PC-3 (cell line): ENCODE measurements at places on chromosomes 5 and 9. TPM values are rescaled to one million over a fixed set of nuclear protein-coding genes. Genes with fewer than 3 reads are reported as not detected.

DNA sequence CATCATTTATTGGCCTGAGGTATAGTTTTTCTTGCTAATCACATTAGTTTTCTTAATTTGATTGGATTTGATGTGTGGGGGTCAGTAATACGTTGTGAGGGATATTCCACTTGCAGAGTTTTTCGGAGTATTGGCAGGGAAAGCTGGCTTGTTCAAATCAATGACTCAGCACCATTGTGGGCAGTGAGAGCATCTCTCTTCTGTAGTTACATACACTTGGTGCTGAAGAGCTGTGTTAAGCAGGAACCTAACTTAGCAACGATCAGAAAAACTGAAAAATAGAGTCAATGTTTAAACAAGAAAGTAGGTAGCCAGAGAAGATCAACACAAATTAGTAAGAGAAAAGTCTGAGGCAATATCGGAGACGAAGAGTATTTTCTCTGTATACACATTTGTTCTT is 344.6 kb upstream of the EDIL3 start:
- no peak for DNase-seq
- H3K4me3 ChIP-seq, result no peak overlapping the region
- H3K27ac ChIP-seq, result no peak overlapping the region

DNA sequence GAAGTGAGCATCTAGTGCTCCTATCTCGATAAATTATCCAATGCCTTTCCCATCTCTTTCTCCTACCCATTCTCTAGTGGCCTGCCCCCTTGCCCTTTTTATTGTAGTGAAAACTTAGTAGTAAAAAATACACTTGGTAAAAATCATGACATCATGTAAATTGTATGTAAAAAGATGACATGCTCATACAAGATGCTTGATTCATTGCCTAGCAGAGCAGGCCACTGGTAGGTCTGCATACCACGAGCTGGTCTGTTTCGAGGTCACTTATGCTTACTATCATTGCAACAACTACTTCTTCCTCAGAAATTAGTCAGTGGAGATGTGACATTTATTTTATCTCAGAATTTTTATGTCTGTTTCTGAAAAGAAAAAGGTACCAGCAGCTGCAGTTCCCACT is 177.3 kb downstream of the C9orf152 start:
- no peak overlapping the region for H3K4me3 ChIP-seq
- H3K27me3 ChIP-seq, result no peaks in the 10 kb centered on the region
- no peak overlapping the region for H3K27ac ChIP-seq
- DNase-seq, result no peak
- H3K36me3 ChIP-seq, result no peaks in the 10 kb centered on the region
- peaks cover 24% of the 10 kb centered on the region for H3K4me1 ChIP-seq

- H3K4me3 ChIP-seq, result no peak overlapping the region
- H3K27ac ChIP-seq, result no peak overlapping the region
- H3K4me1 ChIP-seq, result peaks cover 36% of the 10 kb centered on the region
- no peaks in the 10 kb centered on the region for H3K27me3 ChIP-seq
- DNase-seq, result no peak
Observed at GRCh38 chr5:115577329-115577728, 24.9 kb downstream of the TICAM2 start.

- no peak overlapping the region for H3K27ac ChIP-seq
- no peaks in the 10 kb centered on the region for H3K36me3 ChIP-seq
- H3K4me1 ChIP-seq, result peaks cover 47% of the 10 kb centered on the region
- no peak for DNase-seq
Observed at GRCh38 chr5:57843059-57843367, 360.4 kb upstream of the ACTBL2 start.

DNA sequence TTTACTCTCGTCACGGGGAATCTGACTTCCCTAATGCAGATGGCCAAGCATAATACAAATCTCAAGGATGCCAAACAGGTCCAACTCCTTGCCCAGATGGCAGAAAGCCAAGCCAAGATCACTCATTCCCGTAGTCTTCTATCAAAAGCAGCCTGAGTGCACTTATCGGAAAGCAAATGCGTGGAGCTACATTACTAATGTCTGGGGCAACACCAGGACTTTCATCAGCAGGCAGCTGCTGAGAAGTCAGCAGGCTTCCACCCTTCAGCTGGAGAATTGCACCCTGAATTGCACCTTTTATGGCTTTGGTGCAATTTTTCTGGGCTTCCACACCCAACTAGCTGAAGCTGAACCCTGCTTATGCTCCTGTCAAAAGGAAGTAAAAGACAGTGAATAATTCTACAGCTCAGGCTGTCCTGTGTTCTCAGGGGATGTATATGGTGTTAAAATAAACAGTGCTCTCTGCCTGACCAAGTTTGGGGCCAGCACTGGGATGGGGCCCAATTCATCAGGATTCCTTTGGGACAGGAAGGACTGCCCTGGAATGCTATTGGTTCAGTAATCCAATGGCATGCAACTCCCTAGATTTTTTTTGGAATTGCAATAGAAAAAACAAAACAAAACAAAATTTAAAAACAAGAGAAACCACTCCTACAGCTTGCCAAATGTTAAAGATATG is 92.6 kb downstream of the DPYSL3 start:
- no peaks in the 10 kb centered on the region for H3K27me3 ChIP-seq
- DNase-seq, result peak; percentile 33
- no peak overlapping the region for H3K27ac ChIP-seq
- H3K4me3 ChIP-seq, result no peak overlapping the region
- H3K4me1 ChIP-seq, result no peaks in the 10 kb centered on the region

GRCh38 chr5:81542242-81542641 is 148.3 kb upstream of the ACOT12 start:
- no peaks in the 10 kb centered on the region for H3K36me3 ChIP-seq
- no peak overlapping the region for H3K27ac ChIP-seq
- H3K27me3 ChIP-seq, result no peaks in the 10 kb centered on the region

DNA sequence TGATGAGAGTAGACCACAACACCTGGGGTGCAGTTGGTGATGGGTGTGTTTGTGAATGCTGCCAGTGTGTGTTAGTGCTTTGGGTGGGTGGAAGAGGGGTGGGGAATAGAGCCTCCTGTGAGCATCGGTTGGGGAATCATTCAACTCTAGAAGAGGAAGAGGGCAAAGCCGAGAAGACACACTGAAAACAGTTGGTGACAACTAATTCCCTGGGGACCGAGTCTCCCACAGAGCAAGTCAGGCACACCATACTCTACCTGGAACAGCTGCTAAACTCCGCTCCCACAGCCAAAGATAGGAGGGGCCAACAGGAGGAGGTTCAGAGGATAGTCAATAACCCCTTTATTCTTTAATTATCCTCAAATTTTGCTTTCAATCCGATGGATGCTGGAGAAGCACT is 1.6 kb upstream of the ARHGEF39 start:
- no peaks in the 10 kb centered on the region for H3K27me3 ChIP-seq
- 0 out of 2 replicates have a peak, but pooled peaks cover 5% of the 10 kb centered on the region for H3K36me3 ChIP-seq
- no peak overlapping the region for H3K27ac ChIP-seq
- no peak for DNase-seq
- peaks cover 35% of the 10 kb centered on the region for H3K4me1 ChIP-seq

DNA sequence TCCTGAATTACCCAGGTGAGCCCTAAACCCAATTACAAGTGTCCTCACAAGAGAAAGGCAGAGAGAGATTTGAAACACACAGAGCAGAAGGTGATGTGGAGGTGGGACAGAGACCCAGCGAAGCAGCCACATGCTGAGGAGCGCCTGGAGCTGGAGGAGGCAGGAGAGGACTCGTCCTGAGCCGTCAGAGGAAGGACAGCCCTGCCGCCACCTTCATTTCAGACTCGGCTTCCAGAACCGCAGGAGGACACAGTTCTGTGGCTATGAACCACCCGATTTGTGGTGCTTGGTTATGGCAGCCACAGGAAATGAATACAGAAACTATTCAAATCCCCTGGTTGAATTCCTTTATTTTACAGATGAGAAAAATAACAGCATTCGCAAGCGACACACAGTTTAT is 16.4 kb upstream of the FBP1 start:
- H3K36me3 ChIP-seq, result no peaks in the 10 kb centered on the region
- no peak for DNase-seq
- no peak overlapping the region for H3K27ac ChIP-seq
- no peak overlapping the region for H3K4me3 ChIP-seq

DNA sequence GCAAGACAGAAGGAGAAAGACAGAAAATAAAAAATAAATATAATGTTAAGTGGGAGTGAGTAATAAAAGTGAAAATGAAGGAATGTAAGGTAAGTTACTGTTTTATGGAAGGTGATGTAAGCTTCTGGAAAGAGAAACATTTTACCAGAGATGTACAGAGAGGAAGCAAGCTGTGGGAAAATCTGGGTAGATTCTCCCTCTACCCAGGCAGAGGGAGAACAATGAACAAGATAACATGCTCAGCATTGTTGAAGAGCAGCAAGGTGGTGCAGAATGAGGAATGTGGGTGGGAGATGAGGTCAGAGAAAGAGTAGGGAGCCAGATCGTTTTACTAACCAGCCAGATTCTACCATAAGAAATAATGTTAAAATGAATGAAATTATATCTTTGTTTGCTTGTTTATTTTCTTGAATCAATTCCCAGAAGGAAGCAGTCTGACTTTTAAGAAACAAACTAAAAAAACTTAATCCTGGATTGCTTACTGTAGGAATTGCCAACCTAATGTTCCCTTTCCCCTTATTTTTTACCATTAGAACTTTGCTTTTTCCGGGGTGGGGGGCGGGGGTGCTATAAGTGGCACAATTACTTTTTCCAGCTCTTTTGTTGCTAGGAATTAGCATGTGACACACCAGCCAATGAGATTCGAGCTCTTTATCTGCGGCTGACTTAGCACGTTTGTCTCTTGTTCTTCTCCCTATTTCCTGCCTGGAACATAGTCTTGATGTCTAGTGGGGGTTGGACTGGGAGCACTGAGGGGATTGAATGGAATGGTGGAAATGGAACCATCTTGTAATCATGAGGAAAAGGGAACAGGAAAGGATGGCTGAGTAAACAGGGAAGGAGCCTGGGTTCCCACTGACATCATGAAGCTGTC is 356.7 kb downstream of the TMEM167A start:
- DNase-seq, result no peak
- no peak overlapping the region for H3K27ac ChIP-seq
- H3K36me3 ChIP-seq, result no peaks in the 10 kb centered on the region
- no peaks in the 10 kb centered on the region for H3K27me3 ChIP-seq
- H3K4me1 ChIP-seq, result no peaks in the 10 kb centered on the region

DNA sequence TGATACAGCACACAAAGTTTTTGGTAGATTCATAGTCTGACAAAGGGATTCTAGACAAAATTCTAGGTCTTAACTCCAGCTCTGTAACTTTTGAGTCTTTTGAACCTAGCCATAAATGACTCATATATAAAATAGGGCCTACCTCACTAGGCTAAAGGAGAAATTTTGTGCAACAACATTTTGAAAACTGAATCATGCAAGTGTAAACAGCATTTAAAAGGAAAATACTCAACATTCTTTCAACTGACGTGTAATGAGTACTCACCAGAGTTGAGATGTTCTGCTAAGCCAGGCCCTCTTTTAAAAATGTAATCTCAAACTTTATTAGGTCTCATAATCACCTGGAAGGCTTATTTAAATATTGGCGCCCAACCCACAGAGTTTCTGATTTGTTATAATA is 113.2 kb downstream of the STK32A start:
- H3K4me1 ChIP-seq, result peaks cover 31% of the 10 kb centered on the region
- H3K4me3 ChIP-seq, result peak overlapping the region; percentile 19; the same call in 1 of the 2 replicates
- DNase-seq, result peak; percentile 84

GRCh38 chr5:148387325-148387724 is 3.6 kb downstream of the FBXO38 start:
- peaks cover 33% of the 10 kb centered on the region for H3K4me1 ChIP-seq
- no peaks in the 10 kb centered on the region for H3K27me3 ChIP-seq
- DNase-seq, result no peak

DNA sequence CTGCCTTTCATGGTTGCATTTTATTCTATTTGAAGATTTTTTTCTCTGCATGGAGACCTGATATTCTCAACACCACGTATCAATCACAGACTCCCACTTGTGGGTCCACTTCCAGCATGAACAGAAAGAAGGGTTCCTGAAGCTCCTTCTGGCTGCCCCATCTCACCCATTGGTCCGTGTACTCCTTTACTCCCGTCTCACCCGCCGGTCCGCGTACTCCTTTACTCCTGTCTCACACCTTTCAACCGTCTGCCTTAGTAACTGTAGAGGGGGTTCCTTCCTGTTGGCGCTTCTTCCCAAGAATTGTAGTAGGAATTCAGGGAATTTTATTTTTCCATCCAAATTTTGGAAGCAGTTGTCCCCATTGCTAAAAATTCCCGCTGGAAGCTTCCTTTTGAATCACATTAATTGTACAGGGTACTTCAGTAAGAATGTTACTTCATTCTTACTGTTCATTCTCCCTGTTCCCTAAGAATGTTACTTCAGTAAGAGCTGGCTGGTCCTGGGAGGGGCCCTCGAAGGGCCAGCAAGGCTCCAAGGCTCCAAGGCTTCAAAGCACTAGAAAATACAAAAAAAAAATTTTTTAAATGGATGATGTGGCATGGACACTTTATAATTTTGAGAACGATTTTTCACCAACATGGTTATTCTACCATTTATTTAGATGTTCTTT is 3.9 kb upstream of the LPCAT1 start:
- H3K27ac ChIP-seq, result no peak overlapping the region
- peaks cover 4% of the 10 kb centered on the region; the same call in 1 of the 2 replicates for H3K4me1 ChIP-seq
- no peak overlapping the region for H3K4me3 ChIP-seq
- H3K36me3 ChIP-seq, result no peaks in the 10 kb centered on the region
- no peak for DNase-seq

- H3K4me1 ChIP-seq, result no peaks in the 10 kb centered on the region
- no peak overlapping the region for H3K27ac ChIP-seq
- no peaks in the 10 kb centered on the region for H3K36me3 ChIP-seq
- H3K27me3 ChIP-seq, result no peaks in the 10 kb centered on the region
Observed at GRCh38 chr9:127233550-127233949, 31.0 kb upstream of the GARNL3 start.

The SCGB3A2 gene
- 0.51 TPM in 1 of 2 replicates, not detected in the other for total RNA-seq

The ZNF883 gene
- not detected in 2 replicates for total RNA-seq

The PLPP7 gene
- total RNA-seq, result 0.98 TPM in 1 of 2 replicates, not detected in the other

The PCDH1 gene
- total RNA-seq, result 53.0 and 55.8 TPM in 2 replicates
